ENCODE measurements at places on chromosomes 7 and 10.

DNA sequence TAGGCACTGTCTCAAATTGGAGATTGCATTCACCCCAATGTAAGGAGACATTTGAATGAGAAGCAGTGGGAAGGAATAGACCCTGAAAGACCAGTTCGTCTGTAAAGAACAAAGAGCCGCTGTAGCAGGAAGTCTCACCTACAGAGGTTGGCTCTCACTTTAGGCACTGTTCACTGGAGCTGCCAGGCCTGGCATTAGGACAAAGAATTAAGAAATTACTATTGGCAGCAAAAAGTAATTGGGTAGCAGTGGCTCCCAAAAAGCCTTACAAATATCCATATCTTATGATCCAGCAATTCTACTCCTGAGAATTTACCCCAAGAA lies 10.5 kb upstream of the TEX36 start:
- no peak for DNase-seq

DNA sequence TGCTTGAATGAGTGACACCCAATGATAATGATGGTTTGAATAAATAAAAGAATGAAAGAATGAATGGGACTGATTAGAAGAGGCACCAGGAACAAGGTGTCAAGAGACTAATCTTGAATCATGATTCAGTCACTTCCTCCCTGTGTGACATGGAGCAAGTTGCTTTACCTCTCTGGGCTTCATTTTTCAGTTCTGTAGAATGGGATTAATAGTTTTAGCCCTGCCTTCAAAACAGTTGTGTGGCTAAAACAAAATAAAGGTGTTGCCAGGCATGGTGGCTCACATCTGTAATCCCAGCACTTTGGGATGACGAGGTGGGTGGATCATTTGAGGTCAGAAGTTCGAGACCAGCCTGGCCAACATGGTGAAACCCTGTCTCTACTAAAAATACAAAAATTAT lies 37.6 kb downstream of the MYL10 start:
- DNase-seq = no peak

- no peak for DNase-seq
Measured at GRCh38 chr10:49242604-49243003, 54.4 kb upstream of the TMEM273 start.

GRCh38 chr7:2750004-2750407 lies 62.0 kb downstream of the AMZ1 start:
- no peak for DNase-seq

GRCh38 chr7:108528183-108528712 lies 2.3 kb upstream of the PNPLA8 start:
- no peak for DNase-seq

DNA sequence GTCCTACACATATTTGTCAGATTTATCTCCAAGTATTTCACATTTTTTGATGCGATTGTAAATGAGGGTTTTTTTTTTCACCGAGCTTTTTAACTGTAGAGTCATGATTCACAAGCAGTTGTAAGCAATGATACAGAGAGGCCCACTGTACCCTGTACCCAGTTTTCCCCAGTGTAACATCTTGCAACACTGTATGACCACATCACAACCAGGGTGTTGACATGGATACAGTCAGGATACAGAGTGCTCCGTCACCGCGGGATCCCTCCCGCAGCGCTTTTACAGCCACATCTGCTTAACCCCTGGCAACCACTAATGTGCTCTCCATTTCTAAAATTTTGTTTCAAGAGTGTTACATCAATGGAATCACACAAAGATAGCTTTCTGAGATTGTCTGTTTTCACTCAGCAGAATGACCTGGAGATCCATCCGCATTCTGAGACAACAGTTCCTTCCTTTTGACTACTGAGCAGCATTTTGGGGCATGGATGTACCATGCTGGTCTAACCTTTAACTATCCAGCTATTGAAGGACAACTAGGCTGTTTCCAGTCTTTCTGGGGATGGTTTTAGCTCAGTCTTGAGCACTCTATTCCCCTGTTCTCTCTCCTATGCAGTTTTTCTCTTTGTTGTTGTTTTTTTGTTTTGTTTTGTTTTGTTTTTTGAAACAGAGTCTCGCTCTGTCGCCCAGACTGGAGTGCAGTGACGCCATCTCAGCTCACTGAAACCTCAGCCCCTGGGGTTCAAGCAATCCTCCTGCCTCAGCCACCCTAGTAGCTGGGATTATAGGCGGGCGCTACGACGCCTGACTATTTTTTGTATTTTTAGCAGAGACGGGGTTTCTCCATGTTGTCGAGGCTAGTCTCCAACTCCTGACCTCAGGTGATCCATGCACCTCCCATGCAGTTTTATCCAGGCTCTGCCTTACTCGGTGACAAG lies 25.9 kb downstream of the GPRIN2 start:
- no peak for DNase-seq

DNA sequence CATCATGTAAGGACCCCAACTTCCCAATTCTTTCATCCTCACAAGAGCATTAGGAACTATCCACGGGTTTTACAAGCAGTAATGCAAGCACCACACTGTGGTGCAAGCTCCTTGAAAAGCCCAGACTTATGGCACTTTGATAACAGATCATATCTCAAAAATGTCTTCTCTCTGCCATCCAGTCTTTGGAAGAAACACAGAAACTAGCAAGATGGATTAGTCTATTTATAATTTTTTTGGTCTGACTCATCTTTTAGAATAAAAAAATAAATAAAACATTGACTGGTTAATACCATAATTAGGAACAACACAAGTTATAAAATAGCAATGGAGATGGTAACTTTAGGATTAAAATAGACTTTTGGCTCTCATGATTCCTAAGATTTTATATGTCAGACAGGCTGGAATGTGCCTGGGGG lies 49.0 kb upstream of the CALD1 start:
- DNase-seq = no peak

DNA sequence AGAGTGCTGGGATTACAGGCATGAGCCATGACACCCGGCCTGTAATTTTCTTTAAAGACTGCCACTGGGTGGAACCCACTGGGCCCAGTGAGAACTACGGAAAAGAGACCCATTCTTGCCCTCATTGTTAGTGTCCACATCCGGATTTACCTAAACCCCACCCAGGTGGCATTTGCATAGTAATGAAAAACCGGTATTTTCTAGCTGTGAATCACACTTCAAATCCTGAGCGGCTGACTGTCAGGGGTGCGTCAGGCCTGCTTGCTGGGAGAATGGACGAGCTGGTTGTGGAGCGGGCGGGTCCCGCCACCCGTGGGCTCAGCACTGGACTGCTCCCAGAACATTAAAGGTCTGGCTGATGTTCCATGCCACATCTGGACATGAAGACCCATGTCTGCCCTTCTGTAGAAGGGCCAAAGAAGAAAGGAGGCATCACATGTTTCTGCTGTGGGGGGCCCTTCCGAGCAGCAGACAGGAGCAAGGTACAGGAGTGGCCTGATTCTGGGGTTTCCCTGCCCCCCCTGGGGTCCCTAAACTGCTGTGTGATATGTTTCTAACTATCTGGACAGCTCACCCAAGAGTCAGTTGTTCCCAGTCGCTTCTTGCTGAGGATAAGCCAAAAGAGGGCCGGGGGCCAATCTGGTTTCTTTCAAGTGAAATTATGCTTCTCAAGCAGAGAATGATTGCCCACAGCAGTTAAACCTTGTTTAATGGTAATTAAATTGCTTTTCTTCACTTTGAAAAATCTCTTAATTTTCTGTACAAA lies 46.4 kb downstream of the KIAA1217 start:
- peak; percentile 48 for DNase-seq

DNA sequence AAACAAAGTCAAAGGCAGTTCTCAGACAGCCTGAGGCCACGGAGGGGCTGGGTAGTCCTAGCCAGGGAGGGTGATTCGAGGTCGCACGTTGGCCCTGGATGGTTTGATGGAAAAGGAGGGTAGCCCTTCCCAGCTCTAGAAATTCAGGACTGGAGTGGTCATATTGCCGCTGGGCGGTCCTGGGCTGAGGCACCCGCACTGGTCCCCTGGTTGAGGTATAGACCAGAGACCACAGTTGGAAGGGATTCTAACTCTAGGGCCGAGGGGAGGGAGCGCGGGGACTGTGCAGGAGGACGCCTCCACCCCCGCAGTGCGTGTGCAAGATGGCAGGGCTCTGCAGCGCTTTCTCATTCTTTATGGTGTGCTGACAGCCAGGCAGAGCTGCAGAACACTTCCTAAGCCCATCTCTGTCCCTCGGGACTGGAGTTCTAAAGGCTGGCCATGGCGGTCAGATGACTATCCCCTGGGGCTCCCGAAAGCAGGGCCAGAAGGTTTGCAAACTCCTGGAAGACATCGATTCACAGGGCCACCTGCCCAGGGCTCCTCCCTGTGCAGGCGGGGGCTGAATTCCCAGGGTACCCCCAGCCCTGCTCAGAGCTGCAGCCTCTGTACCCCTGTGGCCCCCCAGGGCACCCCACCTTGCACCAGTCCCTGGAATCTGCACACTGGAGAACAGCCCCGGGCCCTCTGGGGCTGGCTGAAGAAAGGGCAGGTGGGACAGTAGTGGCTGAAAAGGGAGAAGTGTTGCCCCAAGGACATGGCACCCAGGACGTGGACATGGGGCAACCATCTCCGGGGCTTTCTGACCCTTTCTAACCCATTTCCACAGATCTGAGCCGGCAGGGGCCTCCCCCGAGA lies 51.0 kb upstream of the ELN start:
- DNase-seq = no peak

- no peak for DNase-seq
Measured at GRCh38 chr10:119602241-119603095, 5.7 kb upstream of the TIAL1 start.

DNA sequence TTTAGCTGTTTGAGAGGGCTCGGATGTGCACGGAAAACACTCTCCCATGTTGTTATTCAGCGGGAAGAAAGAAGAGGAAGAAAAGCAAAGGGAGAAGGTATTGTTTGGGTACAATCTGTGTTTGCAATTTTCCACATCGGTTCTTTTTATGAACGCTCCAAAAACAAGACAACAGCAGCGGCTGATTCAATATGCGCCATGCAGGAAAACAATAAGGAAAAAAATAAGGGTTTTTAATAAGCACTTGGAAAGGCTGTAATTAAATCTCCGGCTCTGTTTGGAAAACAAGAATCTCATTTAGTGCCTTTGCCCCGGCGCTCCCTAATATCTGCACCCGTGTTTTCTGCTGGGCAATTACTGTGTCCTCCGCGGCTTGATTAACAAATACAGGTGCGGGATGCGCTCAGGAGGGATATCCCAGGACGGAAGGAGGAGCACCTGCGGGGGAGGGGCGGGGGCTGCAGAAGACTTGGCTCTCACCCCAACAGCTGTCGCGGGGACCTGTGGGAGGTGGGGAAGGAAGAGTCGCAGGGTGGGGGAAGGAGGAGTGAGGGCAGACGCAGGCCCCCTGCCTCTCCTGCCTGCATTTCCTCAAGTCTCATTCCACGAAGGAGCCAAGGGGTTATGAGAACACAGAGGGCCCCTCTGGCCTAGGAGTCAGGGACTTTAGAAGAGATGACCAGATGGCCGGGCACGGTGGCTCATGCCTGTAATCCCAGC lies 181.5 kb upstream of the PODXL start:
- DNase-seq = no peak

DNA sequence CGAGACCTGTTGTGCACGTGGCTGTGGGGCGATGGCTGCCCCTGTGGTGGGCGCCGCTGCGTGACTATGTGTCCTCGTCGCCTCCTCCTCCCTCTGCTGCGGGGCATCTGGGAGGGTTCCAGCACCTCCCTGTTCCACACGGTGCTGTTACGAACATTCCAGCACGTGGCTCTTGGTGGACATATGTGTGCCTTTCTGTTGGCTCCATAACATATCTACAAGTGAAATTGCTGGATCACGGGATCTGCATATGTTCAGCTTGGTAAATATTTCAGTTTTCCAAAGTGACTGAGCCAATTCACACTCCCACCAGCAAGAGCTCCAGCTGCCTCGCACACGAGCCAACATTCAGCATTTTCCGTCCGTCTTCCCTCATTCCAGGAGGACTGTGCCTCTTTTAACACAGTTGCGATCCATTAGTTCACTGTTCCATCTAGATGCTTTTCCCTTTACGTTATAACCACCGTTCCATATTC lies 25.1 kb downstream of the SNX8 start:
- DNase-seq = no peak

GRCh38 chr10:126661841-126662515 lies 8.5 kb downstream of the C10orf90 start:
- no peak for DNase-seq

DNA sequence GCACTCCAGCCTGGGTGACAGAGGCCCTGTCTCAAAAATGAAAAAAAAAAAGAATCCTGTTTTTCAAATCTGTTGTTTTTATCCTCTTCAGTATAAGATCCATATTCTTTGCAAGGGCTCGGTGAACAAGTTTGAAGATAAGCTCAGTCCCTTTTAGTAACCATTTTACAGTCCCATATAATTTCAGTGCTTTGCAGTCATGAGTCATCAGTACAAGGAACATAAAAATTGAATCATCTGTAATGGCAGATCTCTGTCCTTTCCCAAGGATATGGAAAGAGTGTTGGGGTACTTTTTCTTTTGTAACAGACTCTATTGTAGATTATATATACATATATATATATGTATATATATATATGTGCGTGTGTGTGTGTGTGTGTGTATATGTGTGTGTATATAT lies 52.2 kb upstream of the ZPBP start:
- no peak for DNase-seq

DNA sequence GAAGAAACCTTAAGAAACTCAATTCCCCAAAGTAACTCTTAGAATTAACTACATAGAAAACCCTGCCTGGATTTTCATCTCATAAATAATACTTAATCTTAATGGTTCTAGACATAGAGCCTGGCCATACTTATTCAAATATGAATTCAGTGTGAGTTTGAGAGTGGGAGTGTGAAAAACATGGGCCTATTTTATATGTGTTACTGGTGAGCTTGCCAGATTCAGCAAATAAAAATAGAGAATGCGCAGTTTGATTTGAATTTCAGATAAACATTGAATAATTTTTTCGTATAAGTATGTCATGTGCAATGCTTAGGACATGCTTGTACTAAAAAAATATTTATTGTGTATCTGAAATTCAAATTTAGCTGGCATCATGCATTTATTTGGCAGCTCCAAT lies 473.9 kb upstream of the FZD8 start:
- no peak for DNase-seq

DNA sequence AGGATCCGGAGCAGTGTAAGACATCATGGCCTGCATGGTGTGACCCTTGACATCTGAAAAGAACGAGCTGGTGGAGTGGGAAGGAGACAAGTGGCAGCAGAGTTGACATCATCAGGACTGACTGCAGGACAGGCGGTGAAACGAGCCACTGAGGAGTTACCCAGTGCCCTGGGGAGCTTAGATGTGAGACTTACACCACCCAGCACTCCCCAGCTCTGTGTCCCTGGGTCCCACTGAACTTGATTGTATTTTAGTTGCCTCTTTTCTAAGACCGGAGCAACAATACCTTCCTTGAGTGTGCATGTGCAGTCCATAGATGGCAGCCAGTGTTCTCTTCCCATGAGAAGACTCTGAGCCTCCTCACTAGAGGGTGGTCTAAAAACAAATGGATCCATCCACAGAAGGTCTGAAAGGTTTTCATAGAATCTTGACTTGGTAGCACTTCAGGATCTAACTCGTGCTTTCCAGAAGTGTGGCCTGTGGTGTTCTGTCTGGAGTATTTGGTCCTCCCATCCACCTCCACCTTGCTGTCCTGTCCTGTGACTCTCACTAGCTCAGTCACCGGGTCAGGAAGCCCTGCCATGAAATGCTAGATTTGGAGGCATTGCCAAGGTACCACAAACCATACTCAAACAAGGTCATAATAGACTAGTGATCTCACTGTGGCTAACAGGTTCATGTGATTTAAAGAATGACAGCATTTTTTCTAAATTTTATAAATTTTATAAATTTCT lies 59.0 kb downstream of the IKZF1 start:
- DNase-seq = no peak
